Placental pericyte (primary cell): ENCODE measurements at places on chromosomes 13 and 19. TPM values are rescaled to one million over a fixed set of nuclear protein-coding genes. Genes with fewer than 3 reads are reported as not detected.

The FXYD5 gene
- 55.0 and 63.7 TPM in 2 replicates for total RNA-seq

The MAP2K7 gene
- total RNA-seq, result 13.8 and 14.6 TPM in 2 replicates

The CEACAM16 gene
- total RNA-seq, result under 0.01 TPM in 1 of 2 replicates, not detected in the other

The CGB5 gene
- not detected in 2 replicates for total RNA-seq

The SERTM1 gene
- total RNA-seq, result not detected in 2 replicates

The RNF17 gene
- total RNA-seq, result 0.88 TPM in 1 of 2 replicates, not detected in the other

The SEMA6B gene
- 0.43 and 1.3 TPM in 2 replicates for total RNA-seq
